ENCODE measurements at places on chromosomes 5 and 9. TPM values are rescaled to one million over a fixed set of nuclear protein-coding genes. Genes with fewer than 3 reads are reported as not detected.

The SLC36A3 gene
- not detected for total RNA-seq

The SLC6A18 gene
- total RNA-seq: not detected

The ABO gene
- total RNA-seq: not detected

The FOXD4L4 gene
- under 0.01 TPM for total RNA-seq

The ST8SIA4 gene
- 3.8 TPM for total RNA-seq

The ZNF300 gene
- 5.6 TPM for total RNA-seq

The PLEKHG4B gene
- total RNA-seq: 0.38 TPM

The ANKRD31 gene
- 0.19 TPM for total RNA-seq

The IFNA2 gene
- not detected for total RNA-seq

The GARIN3 gene
- not detected for total RNA-seq

The PSIP1 gene
- total RNA-seq: 33.5 TPM

The FOXD4L3 gene
- total RNA-seq: under 0.01 TPM

The WDR38 gene
- total RNA-seq: not detected

The CDO1 gene
- total RNA-seq: 1.5 TPM

The HRH2 gene
- total RNA-seq: not detected

The PGM5 gene
- total RNA-seq: 33.5 TPM

The LCNL1 gene
- 0.85 TPM for total RNA-seq

The OSMR gene
- 109 TPM for total RNA-seq

The WDR70 gene
- total RNA-seq: 21.5 TPM

All from regular cardiac myocyte (primary cell).